NCI-H1436 (cell line): ENCODE measurements at places on chromosomes 16 and 17.

DNA sequence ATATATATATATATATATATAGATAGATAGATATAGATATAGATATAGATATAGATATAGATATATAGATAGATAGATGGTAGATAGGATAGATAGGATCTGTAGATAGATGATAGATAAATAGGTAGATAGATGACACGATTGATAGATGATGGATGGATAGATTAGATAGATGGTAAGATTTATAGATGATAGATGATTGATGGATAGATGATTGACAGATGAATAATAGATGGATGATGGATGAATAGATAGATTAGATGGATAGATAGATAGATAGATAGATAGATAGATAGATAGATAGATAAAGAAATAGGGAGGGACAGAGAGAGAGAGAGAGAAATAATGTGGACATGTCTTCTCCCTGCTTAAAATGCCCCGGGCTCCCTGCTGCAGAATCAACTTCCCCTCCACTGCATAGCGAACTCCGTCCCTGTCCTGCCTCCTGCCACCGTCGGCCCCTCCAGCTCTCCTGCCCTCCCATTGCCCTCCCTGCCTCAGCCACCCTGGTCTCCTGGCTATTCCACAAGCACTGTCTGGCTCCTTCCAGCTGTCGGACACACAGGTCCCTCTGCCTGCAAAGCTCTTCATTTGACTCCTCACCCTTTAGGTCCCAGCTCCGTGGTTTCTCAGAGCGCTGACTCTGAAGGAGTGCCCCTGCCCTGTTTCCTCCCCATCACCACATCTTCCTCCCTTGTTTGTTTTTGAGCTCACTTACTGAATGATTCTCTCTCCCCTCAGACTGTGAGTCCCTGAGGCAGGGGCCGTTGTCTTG lies 254.0 kb downstream of the KATNIP start:
- DNase-seq: no peak

DNA sequence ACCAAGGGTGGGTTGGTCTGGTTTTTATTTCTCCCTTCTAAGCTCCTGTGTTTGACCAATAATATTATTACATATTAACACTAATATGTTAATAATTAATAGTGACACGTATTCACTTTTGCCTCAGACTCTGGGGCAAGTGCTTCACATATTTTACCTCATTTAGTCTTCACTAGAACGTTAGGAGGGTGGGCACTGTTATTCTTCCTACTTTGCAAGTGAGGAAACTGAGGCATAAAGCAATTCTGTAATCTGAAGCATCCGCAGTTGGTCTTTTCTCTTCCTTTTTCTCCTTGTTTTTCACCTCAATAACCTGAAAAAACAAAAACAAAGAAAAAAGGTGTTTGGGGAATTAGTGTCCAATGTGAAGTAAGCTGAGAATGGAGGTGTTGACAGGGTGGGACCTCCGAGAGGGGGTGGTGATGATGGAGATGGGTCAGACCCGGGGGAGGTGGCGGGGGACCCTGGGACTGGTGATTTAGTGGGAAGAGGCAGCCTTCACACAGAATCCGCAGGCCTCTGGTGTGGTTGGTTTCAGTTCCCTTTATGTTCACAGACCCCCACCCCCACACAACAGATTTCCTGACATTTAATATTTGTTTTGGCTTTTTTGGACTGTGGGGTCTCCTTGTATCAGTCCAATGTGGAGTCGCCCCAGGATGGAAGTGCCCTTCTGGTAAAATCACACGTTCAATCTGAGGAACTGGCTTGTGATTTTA lies 3.7 kb downstream of the CDH1 start:
- no peak for DNase-seq

- DNase-seq: no peak
These were observed 152.6 kb downstream of the CYB561 start for GRCh38 chr17:63293323-63294075.

DNA sequence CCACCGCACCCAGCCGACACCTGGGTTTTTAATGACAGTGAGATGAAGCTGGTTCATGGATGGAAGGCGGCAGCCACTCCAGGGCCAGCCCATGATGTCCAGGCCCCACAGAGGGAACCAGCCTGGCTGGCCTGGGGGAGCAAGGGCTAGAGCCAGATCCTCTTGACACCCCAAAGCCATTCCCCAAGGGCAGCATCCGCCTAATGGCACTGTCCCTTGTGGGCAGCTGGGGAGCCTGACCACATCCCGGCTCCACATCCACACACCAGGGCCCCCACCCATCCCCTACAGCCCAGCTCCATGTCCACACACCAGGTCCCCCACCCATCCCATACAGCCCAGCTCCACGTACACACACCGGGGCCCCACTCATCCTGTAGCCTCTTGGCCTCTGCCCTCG lies 53.3 kb upstream of the ACSF3 start:
- no peak for DNase-seq

GRCh38 chr17:37490022-37490587 lies 414 bp downstream of the DUSP14 start:
- DNase-seq: peak; percentile 66

- DNase-seq: no peak
These were observed 742.8 kb upstream of the SOX9 start for GRCh38 chr17:71378036-71378435.

DNA sequence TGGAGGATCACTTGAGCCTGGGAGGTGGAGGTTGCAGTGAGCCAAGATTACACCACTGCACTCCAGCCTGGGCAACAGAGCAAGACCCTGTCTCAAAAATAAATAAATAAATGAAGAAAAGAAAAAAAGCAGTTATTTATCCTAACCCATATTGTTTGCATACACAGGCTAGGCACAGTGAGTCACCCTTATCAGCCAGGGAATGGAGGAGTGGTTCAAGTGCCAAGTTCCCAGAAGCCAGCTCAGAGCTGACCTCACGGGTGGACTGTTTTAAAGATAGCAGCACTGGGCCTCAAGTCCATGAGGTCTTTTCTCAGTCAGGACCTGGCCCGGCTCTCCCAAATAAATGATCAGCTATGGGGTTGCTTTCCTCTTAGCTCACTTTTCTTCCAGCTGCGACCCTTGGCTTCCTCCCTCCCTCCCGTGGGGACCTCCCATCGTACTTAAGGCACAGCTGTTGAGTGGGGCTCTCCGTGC lies 22.6 kb upstream of the MGAT5B start:
- DNase-seq: no peak

GRCh38 chr17:41446806-41447205 lies 6.0 kb upstream of the KRT38 start:
- no peak for DNase-seq

- no peak for DNase-seq
These were observed 72.9 kb downstream of the CYTH1 start for GRCh38 chr17:78709119-78709681.

DNA sequence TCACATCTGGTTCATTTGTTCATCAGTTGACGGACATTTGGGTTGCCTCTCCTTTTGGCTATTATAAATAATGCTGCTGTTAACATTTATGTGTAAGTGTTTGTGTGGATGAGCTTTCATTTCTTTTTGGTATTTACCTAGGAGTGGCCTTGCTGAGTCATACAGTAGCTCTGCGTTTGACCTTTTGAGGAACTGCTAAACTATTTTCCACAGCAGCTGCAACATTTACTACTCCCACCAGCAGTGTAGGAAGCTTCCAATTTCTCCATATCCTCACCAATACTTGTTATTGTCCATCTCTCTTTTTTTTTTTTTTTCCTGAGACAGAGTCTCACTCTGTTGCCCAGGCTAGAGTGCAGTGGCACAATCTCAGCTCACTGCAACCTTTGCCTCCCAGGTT lies 20.7 kb upstream of the PLCG2 start:
- no peak for DNase-seq

DNA sequence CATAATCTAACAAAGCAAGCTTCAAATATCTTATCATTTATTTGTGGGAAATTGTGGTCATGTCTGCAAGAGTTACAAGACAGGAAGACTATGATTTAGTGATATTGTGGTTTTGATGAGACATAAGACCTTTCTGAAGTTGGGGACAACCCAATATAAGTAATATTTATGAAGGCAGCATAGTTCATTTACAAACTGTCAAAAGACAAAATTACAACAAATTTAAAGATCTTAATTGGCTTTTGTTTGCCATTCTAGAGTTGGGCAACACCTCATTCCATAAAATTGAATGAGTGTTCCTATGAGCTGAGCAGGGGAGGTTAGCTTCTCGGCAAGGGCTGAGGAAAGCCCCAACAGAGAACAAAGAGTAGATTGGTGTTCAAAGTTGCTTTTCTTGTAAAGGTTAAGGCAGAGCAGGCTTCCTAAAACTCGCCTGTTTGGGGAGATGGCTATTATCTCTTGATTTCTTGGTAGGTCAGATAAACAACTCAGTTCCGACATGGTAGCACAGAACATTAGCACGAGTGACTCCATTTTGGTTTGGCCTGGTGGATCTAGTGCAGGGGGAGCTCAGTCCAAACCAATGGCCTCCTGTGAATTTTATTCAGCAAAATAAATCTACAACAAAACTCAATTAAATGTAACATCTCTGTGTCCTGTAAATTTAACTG lies 10.9 kb upstream of the MMD start:
- no peak for DNase-seq

DNA sequence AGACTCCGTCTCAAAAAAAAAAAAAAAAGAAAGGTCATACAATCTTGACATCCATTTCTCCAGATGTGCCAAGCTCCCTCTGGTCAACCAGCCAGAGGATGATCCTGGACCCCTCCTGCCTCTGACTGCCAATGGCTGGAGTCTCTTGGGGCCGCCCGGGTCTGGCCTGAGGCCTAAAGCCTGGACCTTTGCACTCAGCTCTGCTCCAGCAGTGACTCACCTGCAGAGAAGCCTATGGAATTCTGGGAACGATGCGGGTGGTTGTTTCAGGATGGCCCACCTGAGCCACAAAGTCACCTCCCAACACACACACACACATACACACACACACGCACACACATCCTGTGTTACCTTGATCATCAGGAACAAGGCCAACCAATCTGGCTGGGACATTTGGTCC lies 64.0 kb upstream of the DNAH17 start:
- no peak for DNase-seq

DNA sequence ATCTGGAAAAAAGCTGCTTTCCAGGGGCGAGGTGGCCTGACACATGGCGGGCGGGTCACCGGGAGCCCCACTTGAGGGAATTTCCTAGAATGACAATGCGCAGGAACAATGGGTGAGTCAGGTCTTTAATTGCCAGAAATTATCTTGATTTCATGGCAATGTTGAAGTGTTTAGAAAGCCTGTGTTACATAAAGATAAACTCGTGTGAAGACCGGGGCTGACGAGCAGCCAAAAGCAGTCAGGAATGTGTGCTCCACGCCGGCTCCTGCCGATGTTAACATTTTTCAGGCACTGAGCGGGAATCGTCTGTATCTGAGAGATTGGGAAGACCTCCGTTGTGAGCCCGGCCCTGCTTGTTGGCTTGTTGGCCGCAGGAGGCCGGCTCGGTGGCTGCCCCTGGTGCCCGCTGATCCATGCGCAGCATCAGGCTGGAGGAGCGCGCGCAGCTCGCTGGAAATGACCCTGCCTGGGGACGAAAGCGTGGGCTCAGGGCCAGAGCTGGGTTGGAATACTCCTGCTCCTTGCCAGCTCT lies 353.1 kb downstream of the FOXL1 start:
- no peak for DNase-seq

- no peak for DNase-seq
These were observed 37.7 kb upstream of the NUFIP2 start for GRCh38 chr17:29331708-29332085.

GRCh38 chr17:33499040-33499439 lies 205.9 kb upstream of the ASIC2 start:
- no peak for DNase-seq

- no peak for DNase-seq
These were observed 83.1 kb downstream of the TNRC6C start for GRCh38 chr17:78041386-78042179.

DNA sequence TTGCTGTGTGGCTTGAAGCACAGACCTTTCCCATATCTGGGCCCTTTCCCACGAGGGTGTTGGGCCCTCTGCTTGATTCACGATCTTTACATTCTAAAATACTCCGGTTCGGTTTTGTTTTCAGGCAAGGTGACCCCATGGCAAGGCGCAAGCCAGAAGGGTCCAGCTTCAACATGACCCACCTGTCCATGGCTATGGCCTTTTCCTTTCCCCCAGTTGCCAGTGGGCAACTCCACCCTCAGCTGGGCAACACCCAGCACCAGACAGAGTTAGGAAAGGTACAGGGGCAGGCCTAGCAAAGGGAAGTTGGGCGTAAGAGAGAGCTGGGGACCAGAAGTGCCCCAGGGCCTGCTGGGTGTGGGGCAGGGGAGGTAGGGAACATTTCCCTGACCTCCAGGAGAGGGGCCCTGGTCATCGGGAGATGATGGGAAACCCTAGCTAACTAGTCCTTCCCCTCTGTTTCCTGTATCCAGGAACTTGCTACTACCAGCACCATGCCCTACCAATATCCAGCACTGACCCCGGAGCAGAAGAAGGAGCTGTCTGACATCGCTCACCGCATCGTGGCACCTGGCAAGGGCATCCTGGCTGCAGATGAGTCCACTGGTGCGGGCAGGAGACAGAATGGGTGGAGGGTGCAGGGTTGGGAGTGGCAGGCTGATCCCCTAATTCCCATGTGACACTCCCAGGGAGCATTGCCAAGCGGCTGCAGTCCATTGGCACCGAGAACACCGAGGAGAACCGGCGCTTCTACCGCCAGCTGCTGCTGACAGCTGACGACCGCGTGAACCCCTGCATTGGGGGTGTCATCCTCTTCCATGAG lies 1.4 kb downstream of the ALDOA start:
- DNase-seq: no peak
